ENCODE measurements at places on chromosomes 13 and 19. TPM values are rescaled to one million over a fixed set of nuclear protein-coding genes. Genes with fewer than 3 reads are reported as not detected.

ATP8B3 gene
- 0.42 TPM for total RNA-seq

CCDC194 gene
- total RNA-seq: not detected

MISP gene
- total RNA-seq: 320 TPM

DMWD gene
- 29.1 TPM for total RNA-seq

C5AR1 gene
- total RNA-seq: 11.5 TPM

CYP2F1 gene
- not detected for total RNA-seq

Data from colonic mucosa (tissue), 4 donors.